CD4-positive, alpha-beta T cell treated with Interleukin-4 for 1 hour (primary cell): ENCODE measurements at places on chromosomes 6 and 20.
A peak's percentile ranks its signal among the peaks of the same experiment; 100 is the strongest.

- no peak for DNase-seq
Observed at GRCh38 chr6:132742495-132742894, 15.2 kb downstream of the VNN2 start.

- peak; percentile 42 for DNase-seq
Observed at GRCh38 chr20:49993301-49993751, 10.5 kb downstream of the SNAI1 start.

- no peak for DNase-seq
Observed at GRCh38 chr6:118799826-118800225, 94.1 kb upstream of the ASF1A start.

DNA sequence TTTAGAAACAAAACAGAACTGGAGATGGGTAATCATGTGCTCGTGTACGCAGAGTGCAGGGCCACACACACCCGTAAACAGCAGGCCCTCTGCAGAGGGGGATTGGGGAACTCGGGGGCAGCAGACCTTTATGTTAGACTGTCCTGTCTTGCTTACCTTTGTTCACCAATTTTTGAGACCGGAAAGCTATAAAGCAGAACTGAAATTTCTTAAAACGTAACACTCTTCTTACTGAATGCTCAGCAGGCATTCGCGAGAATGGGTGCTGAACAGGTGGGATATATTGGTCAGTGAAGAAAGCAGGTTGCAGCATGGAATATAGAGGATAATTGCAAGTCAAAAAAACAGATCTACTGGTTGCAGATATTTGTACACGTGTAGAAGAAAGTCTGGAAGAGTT is 211.1 kb downstream of the BMP7 start:
- no peak for DNase-seq

DNA sequence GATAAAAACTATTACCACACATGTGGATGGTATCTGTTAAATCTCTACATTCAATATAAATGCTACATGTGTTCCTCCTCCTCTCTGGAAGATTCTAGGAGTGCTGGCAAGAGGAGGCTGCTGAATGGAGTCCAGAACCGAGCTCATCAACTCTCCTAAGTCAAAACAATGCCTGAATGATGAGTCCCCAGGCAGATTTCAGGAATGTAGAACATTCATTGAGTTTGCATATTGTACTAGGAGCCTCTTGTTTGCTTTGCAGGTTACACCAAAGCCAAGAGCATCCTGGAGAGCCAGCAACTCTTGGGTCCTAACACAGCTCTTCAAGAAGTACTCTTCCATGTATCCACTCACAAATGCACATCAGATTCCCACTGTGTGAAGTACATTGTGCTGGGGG is 117.6 kb upstream of the UST start:
- DNase-seq = no peak

DNA sequence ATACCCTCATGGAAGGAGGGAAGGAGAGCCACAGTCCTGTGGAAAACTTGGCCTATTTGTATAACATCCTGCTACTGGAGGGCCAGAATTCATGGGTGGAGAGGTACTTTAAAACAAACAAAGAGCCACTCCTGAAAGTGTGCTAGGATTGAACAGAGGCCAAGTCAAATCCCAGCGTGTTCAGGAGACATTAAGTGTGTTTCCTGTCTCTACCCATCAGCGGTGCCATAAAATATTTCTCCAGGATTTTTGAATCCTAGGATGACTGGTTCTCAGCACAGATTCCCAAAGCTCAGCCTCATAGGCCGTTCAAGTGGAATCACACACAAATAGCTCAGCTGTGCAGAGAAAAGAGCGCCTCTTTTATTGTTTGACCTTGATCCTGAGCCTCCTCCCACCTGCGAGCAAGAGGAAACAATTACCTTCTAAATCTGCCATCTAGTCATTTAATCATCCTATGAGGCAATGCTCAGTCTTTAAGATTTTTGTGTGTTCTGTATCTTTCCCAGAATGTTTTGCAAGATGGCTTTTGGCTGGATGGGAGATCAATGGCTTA is 31.8 kb upstream of the RALGAPA2 start:
- DNase-seq = no peak

DNA sequence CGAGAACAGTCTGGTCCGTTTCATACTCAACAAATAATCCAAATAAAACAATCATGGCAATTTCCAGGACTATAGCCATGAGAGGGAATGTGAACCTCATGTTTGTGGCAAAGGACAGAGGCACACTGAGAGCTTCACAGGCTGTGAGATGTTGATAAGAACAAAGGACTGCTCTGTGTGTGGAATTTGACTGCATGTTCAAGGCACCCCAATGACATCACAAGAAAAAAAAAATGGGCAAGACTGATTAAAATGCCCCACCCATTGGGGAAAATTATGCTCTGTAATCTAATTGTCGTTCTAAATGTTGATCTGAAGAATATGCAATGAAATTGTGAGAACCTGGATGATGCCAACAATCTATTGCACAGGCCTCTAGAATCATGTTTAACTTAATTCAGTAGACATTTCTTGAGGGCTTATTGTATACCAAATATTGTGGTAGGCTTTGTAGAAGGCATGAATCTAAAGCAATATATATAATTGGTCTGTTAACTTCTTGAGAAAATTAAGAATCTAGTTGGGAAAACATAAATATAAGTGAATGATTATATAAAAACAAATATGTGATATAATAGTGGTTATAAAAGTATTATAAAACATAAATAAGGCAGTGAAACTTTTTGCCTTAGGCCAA is at the start of gene RHAG:
TSS of gene RHAG (minus strand) at position 127 of the 637 bp plus-strand sequence. CDS start at position 100, 27 bp downstream.
- no peak for DNase-seq

DNA sequence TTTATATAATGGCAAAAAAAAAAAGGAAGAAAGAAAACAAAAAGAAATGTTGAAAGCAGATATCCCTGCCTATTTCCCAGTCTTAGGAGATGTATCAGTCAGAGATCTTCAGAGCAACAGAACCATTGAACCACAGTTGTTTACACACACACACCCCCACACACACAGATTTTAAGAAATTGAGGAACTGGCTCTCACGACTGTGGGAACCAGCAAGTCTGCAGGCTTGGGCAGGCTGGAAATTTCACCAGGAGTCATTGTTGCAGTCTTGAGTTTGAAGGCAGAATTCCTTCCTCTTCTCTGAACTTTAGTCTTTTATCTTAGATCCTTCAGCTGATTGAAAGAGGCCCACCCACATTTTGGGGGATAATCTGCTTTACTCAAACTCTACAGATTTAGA is 380.9 kb downstream of the CDKAL1 start:
- DNase-seq = no peak

DNA sequence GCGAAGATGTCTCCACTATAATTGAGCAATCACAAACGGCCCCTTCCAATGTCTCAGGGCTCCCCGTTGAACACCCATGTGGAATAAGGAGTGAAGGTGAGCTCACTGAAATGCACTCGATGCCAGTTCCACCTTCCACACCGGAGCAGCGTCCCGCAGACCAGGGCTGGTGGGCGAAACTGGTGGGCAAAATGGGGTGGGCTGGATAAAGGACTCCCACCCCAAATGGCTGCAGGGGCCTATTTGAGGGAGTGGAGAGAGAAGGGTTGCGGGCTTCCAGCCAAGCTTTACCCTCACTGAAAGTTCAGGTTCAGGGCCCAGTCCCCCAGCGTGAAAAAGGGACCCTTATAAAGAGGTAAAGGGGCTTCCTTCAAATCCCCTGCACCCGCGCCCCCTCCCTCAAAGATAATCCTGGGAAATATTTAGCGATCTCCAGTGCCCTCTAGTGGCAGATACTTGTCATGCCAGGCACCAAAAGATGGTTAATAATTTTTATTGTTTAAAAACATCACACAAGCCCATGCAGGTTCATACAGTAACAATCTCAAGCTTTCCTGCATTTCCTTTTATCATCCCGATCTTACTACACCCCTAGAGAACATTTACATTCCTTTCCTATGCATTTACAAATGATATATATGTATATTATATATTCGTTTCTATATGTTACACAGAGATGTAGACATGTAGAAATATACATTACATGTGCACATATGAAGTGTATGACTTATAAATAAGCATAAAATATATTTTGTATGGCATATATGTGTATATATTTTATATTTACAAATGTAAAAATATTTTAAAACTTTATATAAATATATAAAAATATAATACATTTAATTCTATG is 58.2 kb upstream of the NKX2-2 start:
- DNase-seq = no peak

DNA sequence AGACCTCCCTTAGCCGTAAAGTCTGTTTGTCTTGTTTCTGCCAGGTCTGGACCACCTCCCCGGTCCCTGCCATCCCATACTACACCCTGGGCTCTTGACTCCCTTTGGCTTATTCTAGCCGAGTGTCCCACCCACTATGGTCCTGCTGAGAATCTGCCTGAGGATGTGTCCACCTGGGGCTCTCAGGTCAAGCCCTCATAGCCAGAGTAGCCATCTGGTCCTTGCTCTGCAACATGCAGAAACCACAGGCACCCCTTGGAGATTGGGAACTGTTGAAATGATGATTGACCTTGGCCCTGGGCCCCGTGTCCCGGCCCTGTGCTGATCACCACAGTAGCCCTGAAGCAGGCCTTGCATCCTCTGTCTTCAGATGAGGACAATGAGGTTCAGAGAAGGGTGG is 44.0 kb downstream of the VSTM2L start:
- no peak for DNase-seq

- DNase-seq = no peak
Observed at GRCh38 chr6:85130743-85131142, 319.1 kb upstream of the NT5E start.

- DNase-seq = no peak
Observed at GRCh38 chr6:123635567-123635966, 1.2 kb downstream of the TRDN start.

GRCh38 chr6:45690846-45691245 is 313.1 kb upstream of the SUPT3H start:
- DNase-seq = no peak

GRCh38 chr6:26657256-26657655 is 2.3 kb downstream of the ZNF322 start:
- no peak for DNase-seq

DNA sequence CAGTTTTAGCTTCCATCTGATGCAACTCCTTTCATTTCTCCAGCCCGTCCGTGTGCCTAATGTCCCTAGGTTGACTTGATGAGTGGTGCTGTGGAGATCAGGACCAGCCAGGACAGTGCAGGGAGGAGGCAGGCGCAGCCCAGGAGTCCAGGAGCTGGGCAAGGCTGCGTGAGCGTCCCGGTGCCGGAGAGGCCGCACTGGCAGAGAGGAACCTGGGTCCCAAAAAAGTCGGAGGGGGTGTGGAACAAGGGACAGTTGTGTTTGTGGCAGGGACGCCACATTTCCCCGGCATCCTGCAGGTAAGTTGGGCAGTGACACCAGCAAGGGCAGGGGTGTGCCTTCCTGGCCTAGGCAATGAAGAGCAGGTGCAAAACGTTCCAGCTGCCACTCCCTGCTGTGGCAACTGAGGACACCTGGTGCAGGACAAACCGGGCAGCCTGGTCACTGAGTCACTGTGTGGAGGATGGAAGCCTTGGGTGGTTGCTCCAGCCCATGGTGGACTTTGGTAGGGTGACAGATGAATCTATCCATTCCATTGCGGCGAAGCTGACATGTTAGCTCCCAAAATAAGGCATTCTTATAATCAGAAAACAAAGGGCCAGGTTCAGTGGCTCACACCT is 53.2 kb downstream of the RAMACL start:
- no peak for DNase-seq

DNA sequence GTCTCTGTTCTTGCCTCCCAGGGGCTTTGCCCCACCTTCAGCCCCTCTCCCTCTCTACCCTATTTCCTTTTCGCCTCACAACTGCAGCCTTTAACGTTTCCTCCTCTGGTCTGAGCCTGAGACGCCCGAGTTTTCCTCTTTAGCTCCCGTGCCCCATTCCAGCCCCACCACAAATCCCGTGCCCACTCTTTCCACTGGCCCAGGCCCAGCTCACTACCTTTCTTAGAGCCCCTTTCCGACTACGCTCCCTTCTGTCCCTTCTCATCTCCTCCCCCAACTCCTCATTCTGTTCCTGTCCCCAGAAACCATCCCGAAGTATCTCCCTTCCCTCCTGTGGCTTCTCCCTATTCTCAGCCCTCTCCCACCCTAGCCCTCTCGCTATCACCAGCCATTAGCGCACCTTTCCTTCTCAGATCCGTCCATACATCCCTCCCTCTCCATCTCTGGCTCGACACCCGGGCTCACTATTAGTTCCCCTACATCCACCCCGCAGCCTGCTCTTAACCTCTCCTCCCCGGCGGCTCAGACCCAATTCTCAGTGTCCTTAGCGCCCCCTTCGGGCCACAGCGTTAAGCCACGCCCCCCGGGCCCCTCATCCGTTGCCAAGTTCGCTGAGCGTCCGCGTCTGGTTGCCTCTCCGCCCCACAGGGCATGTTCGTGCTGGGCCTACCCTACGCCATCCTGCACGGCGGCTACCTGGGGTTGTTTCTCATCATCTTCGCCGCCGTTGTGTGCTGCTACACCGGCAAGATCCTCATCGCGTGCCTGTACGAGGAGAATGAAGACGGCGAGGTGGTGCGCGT is 2.7 kb downstream of the SLC32A1 start:
- DNase-seq = peak; percentile 52

DNA sequence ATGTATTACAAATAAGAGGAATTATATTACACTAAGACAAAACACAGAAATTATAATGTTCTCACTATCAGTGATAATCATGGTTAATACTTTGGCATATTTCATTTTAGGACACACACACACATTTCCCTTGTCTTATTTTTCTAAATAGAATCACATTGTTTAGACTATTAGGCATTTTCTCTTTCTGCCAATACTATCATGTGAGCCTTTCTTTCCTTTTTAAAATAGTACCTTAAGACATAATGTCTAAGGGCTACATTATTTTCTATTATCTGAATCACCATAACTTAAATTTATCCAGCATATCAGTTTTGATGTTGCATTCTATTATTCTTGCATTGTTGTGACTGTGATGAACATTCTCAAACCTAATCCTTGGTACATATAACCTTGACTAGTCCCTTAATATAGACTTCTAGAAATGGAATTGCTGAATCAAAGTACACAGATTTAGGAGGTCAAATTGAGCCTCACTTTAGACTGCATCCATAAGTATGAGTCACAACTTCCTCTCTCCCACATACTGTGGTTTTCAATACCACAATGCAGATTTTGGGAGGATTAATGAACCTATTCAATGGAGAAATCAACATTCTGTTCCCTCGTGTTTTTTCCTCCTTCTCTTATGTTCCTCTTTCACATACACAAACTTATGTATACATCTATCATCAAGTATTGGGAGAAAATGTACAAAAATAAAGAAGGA is 212.6 kb downstream of the MOXD1 start:
- DNase-seq = no peak

- DNase-seq = no peak
Observed at GRCh38 chr6:4564801-4565271, 211.4 kb upstream of the CDYL start.
